ENCODE measurements at places on chromosomes 3 and 15.

GRCh38 chr3:188361888-188362287 is 207.9 kb downstream of the LPP start:
- no peak for DNase-seq

DNA sequence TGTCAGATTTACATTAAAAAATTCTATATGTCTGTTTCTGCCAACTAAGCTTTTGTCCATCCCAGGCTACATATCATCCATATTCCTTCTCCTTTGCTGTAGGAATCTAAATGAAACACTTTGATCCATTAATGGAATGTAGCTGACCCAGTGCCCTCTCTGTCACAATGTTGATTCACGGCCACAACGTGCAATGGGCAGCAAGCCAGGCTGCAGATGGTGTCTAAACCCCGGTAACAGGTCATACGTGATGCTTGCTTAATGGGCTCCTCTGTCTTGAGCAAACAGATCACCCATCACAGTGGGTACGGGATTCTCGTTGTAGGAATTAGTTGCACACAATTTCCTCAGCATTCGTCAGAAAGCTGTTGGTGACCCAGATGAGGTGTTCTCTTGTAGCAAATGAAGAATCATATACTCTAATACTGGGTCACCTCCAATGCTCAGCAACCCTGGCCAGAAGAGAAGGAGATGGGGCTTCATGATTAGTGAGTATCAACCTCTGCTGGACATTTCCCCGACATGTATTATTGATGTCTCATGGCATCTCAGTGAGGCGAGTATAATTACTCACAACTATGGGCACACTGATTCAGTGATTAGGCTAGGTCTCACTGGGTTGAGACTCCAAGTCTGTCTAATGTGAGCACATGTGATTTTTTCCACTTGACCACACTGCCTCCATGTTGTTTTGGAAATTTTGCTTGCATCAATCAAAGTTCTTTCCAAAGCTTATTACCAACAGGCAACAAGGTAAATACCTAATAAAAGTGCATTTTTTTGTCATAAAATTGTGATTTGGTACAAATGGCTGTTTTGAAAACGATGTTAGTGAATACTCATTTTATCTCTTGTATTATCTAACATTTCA is 12.9 kb upstream of the DCBLD2 start:
- DNase-seq = no peak

DNA sequence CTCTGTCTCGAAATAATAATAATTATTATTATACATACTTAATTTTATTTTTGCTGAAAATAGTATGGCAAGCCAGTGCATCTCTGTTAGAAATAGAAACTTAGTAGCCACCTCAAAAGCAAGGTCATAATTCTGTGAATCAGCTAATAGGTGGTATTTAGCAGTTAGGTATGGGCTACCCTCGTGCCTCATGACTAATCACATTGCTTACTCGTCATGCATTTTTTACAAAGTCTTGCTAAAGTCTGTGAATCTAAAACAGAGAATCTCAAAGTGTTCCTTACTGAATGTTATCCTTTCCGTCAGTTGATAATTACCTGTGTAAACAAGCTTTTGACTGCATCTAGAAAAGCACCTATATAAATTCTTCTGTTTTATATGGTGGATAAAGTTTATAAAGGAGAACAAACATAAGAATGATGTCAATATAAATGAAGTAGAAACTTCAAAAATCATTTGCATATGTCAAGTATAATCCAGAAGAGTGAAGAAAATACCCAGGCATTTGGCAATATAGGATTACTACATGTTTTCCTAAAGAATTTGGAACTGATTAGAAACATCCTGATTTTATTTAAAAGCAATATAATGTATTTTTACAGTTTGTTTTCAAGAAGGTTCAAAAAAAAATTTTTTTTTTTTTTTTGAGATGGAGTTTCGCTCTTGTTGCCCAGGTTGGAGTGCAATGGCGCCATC is 6.2 kb downstream of the PPARG start:
- DNase-seq = no peak

DNA sequence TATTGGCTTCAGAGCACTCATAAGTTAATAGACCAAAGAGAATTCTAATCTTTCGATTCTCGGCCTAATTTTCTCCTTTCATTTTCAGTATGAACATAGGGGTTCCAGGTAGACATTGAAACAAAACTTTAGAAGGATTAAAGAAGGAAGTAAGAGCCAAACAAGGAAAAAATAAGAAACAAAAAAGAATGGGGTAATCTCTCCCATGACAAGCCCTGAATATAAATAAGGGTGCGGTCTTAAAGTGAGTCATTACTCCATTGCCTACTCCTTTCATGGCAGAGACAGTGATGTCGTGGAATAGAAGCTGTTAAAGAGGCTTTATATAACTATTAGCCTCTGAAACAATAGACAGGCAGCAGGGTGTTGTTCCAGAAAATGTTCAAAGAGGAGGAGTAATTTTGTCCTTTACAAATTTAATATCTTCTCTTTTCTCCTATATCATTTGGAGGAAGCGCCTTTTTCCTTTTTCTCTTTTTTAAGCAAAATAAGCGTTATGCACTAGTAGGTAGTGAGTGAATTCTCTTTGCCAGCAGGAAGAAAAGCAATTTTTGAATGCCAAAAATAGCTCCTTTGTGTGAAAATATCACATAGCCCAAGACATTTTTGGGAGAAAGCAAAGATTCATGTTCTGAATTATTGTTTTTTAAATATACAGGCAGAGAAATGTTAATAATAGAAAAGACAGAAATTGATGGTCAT is 607.9 kb upstream of the KCNMB2 start:
- no peak for DNase-seq

- DNase-seq = no peak
These were observed 35.1 kb upstream of the PPARG start for GRCh38 chr3:12253516-12254343.

DNA sequence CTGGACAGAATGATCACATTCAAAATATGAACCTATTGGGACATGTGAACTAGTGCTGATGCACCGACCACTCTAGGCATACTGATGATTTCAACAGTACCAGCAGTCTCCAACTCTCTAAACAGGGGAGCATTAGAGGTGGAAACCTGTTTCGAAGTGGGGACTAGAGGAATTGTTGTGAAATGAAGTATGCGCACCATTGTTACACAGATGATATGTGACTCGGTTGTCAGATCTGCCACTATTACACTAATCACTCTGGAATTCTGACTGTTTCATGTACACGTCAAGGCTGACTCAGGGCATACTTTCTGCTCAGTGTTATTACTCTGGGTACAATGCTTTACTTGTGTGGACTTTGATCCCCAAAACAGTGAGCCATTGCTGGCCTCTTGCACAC is 198.2 kb upstream of the UBE2E2 start:
- DNase-seq = no peak

DNA sequence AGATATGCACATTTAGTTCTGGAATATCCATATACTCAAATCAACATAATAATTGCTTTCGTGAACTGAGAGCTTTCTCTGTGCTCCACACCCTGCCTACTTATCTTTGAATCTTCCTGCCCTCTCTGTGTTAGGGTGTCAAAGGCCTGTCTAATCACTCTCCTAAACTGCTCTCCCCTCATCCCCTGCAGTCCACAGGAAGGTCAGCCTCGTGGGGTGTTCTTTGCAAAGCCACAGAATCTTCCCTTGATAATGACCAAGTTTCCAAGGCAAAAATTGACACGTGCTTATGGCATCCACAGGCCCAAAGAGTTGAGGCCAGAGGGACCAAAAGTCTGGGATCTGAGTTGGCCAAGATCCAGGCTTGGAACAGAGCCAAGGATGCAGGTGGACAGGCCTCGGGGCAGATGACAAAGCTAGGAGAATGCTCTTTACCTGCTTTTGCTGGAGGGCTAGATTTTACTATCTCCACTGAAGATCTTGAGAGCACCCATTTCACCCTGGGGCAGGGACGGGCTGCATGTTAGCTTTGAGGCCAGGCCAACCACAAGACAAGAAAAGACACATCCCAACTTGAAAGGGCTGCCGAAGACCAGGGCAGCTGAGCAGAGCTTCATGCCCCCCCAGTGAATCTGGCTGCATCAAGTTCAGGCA is 20.4 kb downstream of the BHLHE40 start:
- DNase-seq = no peak

DNA sequence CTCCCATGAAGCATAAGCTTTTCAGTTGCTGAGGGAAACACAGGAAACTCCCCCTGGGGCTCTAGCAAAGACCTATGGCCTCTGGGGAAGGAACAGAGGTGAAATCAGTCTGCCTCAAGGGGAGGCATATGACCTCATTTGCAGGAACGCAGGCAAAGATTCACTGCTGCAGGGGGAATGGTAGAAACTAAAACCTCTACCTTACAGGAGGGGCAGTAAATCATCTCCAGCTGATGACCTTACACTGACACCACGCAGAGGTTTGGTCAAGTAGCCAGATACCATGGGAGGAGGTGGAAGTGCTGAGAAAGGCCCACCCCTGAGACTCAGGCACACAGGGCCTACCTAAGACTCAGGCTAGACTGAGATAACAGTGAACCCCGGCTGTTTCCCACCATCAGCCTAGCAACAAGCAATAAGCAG is 81.1 kb downstream of the RAD18 start:
- DNase-seq = no peak

DNA sequence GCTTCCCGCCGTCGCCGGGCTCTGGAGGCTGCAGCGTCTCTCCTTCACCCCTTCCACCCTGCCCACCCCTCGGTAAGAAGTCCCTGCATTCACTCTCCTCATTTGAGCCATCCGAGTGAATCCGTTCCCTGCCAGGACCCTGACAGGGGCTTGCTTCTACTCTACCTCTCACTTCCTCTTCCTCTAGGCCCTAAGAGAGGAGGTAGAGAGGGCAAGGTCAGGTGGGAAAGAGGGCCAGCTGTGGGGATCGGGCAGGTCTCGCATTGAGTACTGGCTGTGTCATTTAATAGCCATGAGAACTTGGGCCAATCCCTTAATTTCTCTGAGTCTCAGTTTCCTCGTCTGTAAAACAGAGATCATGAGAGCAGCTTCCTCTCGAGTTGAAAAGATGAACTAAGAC is 283.6 kb downstream of the UACA start:
- no peak for DNase-seq
